Sigmoid colon (tissue), 7 donors: ENCODE measurements at places on chromosomes 5 and 9. TPM values are rescaled to one million over a fixed set of nuclear protein-coding genes. Genes with fewer than 3 reads are reported as not detected.

The GRAMD2B gene
- 33.0 TPM for total RNA-seq

The ALDOB gene
- total RNA-seq: not detected

DNA sequence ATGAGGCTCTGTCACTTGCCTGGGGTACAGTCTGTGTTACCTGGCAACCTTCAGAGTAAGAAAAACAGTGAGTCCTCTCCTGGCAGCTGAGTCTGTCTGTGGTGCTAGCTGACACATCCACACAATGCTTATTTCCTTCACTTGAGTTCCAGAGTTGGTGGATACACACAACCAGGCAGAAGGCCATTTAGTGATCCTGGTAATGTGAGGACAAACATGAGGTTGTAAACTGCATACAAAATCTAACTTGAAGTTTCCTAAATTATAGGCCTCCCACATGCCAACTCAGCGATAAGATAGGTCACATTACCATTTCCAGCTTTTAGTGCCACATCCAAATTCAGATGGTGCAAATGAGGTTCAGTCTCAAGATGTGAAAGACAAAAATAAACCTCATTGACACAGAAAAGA, 125.5 kb downstream of the DCP2 start:
- H3K4me3 ChIP-seq: no peak overlapping the region
- no peaks in the 10 kb centered on the region for H3K36me3 ChIP-seq
- H3K27me3 ChIP-seq: no peaks in the 10 kb centered on the region
- H3K4me1 ChIP-seq: no peaks in the 10 kb centered on the region

GRCh38 chr9:98897745-98898144, 46.0 kb upstream of the COL15A1 start:
- no peaks in the 10 kb centered on the region for H3K27me3 ChIP-seq
- no peaks in the 10 kb centered on the region for H3K36me3 ChIP-seq
- DNase-seq: no peak
- no peak overlapping the region for H3K4me3 ChIP-seq

DNA sequence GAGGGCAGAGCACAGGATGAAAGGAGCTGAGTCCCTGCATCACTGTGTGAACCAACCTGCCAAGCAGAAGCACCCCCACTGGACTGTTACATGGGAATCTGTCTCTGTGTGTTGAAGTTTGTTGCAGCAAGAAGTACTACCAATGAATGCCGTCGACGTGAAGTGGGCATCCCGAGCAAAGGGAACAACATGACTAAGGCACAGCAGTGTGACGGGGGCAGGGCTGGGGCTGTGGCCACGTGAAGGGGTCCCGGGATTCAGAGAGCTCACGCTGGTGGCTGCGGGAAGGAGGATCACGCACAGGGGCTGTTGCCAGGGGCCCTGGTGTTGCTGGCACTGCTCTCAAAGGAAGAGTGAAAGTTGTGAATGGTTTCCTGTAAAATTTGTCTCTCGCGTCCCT, 27.5 kb upstream of the GABBR2 start:
- no peaks in the 10 kb centered on the region for H3K4me1 ChIP-seq
- no peaks in the 10 kb centered on the region for H3K27me3 ChIP-seq
- no peak overlapping the region for H3K4me3 ChIP-seq

GRCh38 chr5:77957-78804, 13.8 kb upstream of the PLEKHG4B start:
- H3K27me3 ChIP-seq: peaks cover 10% of the 10 kb centered on the region
- no peak overlapping the region for H3K27ac ChIP-seq
- DNase-seq: no peak
- H3K4me3 ChIP-seq: no peak overlapping the region
- no peaks in the 10 kb centered on the region for H3K36me3 ChIP-seq
- H3K4me1 ChIP-seq: no peaks in the 10 kb centered on the region
